AG09319 (cell line): ENCODE measurements at places on chromosomes 1 and 21.
A peak's percentile ranks its signal among the peaks of the same experiment; 100 is the strongest.

DNA sequence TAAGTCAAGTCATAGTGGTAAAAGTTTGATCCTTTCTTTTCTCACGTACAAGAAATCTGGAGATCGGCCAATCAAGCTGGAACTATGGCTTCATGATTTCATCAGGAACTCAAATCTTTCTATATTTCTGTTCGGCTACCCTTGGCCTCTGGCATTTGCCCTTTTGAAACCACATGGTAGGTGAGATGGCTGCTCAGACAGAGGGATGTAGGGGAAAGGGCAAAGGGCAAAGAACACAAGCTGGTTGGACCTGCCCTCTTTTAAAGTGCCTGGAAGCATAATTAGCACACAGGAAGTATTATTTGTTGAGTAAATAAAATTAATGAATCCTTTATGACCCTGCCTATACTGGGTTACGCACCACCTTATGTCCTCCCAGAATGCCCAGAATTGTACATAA lies 11.5 kb upstream of the RGS1 start:
- no peak for DNase-seq

GRCh38 chr1:203521074-203521794 lies 27.3 kb downstream of the OPTC start:
- no peak for DNase-seq

DNA sequence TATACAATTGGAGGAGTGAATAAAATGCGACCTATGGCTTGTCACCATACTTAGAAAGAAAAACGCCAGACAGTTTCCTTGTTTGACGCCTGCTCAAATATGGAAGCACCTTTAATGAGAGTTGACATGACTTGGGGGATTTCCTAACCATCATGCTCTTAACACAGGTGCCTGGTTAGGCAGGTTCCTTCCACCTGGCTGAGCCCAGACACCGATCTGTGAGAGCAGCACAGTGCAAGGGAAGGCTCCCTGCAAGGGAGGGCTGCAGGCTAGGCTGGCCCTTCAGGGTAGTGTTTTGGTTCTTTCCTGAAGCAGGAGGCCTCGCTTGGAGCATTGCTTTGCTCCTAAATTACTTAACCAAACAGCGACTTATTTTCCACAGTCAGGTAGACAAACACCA lies 24.6 kb upstream of the KLHDC8A start:
- no peak for DNase-seq

DNA sequence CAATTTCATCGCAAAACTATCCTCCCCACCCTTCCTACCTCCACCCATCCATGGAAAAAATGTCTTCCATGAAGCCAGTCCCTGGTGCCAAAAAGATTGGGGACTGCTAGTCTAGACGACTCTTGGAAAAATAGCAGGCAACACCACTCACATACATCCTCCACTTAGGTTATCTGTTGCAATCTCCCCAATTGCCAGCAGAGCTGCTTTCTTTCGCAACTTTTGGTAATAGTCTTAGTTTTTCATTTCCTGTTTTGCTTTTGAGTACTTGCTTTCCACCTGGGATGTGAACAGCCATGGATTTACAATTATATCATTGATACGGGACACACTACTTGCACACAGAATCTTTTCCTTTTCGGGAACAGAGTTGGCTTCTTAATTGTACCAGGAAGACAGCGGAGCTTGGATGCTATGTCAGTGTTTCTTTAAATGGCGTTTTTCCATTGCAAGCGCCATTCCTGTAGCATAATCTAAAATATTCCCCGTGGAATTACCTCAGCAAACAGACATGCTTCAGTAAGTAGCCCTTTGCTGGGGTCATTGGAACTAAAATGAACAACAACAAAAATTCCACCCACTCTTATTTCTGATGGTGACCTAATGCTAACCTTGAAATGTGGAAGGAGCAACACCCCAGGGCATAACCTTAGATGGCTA lies 183.3 kb upstream of the ADGRL2 start:
- peak; percentile 7 for DNase-seq

DNA sequence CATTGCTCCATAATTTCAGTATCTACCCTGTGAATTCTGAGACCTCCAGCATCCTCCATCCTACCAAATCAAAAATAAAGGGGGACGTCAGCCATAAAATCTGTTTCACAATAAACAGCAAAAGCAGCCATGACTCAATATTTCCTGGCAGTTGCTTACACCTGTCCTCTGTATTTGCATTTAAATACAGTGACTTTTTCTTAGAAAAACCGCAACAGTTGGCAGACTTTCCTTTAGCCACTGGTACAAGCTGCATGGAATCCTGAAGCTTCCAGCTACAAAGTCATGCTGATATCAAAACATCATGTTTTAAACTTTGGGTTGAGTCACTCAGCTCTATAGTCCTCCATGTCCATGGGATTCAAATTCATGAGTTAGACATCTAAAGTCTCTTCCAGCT lies 278.0 kb upstream of the KAZN start:
- DNase-seq = peak; percentile 73

- peak; percentile 20 for DNase-seq
Measured at GRCh38 chr1:224245188-224245587, 62.1 kb downstream of the DEGS1 start.

GRCh38 chr1:16141573-16142336 lies 14.1 kb downstream of the EPHA2 start:
- DNase-seq = no peak

GRCh38 chr1:155077758-155078445 lies 735 bp upstream of the EFNA3 start:
- no peak for DNase-seq

- no peak for DNase-seq
Measured at GRCh38 chr1:102435483-102435882, 438.8 kb upstream of the OLFM3 start.

DNA sequence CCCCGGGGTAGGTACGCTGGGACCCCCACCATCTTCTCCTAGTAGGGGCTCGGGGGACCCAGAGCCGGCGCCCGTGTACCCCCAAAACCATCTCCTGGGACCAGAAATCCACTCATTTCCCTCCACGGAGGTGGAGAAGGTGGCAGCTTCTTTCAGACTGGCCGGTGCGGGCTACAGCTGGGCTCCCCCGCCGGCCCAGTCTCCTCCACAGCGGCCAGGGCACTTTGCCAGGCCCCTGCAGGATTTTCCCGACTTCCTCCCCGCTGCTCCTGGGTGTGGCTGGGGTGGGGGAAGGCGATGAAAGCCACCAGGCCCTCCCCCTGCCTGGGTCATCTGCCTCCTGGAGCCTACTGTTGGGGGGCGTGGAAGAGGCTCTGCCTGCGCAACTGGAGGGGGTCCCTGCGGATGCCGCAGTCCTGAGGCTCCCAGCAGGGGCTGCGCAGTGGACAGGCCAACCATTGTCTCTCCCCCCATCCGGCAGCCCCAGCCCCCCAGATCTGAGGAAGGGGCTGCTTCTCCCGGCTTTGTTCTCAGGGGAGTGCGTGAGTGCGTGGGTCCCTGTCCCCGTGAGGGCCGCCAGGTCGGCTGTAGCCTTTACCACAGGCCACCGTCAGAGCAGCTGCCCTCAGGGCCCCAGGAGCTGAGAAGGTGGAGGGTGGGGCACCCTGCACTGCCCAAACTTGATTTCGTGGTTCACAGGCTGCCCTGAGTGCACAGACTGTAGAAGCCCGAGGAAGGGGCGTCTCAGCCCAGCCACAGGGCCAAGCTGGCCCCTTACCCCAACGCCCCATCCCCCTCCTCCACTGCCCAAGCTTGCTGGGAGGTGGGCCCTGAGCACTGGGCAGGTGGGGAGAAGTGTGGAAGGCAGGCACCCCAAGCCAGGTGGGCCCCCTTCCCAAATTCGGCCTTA lies 1.3 kb downstream of the AGRN start:
- no peak for DNase-seq

- no peak for DNase-seq
Measured at GRCh38 chr1:6495041-6495441, 3.6 kb upstream of the PLEKHG5 start.

GRCh38 chr21:14916676-14917141 lies 148.1 kb downstream of the NRIP1 start:
- no peak for DNase-seq

DNA sequence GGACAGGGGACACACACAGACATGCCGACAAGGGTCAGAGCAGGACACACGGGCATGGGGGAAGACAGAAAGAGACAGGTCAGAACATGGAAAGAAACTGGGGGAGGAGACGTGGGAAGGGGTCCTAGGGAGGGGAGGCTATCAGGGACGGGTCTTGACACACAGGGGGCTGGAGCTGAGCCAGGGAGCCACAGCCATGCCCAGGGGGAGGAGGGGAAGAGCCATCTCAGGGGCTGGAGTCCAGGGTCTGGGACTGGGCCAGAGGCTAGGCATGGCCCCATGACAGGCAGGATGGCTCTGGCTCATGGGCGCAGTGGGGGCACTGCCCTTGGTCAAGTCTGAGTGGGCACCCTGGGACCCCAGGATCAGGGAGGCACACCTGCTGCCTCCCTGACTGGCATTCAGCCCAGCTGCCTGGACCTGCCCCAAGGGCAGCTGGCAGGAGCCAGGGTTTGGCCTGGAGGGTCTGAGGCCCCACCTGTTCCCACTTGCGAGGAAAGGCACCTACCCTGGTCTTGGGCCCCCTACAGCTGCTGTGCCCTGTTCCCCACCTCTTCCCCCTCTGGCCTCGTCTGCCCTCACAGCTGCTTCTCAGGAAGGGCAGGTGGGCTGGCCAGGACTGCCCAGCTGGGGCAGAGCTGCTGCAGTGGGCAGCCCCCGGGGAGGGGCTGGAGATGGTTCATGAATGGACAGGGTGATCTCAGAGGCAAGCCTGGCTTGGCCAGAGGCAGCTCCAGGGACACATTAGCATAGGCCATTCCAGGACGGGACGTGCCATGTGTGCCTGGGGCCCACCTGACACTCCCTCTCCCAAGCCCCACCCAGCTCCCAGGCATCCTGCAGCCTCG lies 42.9 kb downstream of the HSPG2 start:
- no peak for DNase-seq
